NCI-H1694 treated with DMSO at 0.1 percent for 48 hours (cell line): ENCODE measurements at places on chromosomes 12 and 14.
A peak's percentile ranks its signal among the peaks of the same experiment; 100 is the strongest.

GRCh38 chr12:52789637-52790426, 6.1 kb downstream of the KRT3 start:
- no peak for DNase-seq

- no peak for DNase-seq
Measured at GRCh38 chr14:103428723-103429556, 43.7 kb downstream of the MARK3 start.

DNA sequence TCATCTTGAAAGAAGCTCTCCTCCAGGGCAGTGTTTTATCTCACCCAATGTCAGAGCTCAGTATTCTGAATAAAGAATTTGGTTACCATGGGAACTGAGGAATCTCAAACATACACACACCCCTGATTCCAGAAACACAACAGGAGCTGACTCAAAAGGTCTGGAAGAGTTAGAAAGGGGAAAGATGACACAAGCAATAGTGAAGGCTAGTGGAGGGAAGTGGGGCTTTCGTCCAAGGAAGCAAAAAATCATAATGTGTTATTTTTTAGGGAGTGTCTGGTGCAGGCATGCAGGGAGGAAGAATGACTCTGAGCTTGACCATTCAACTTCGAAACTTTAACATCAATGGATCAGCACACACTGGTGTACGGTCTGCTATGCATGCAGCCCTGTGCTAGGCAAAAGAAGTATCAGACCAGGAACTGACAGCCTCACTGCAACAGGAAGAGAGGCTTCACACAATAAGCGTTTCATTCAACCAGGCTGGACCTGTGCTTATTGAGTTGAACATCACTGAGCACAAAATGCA, 20.3 kb downstream of the HEBP1 start:
- no peak for DNase-seq

- DNase-seq: no peak
Measured at GRCh38 chr12:57590479-57590863, 521 bp upstream of the PIP4K2C start.

- DNase-seq: peak; percentile 38
Measured at GRCh38 chr12:52506858-52507715, 13.1 kb downstream of the KRT5 start.

GRCh38 chr14:76181546-76181945, 29.8 kb downstream of the GPATCH2L start:
- DNase-seq: peak; percentile 75

- DNase-seq: peak; percentile 80
Measured at GRCh38 chr12:23895792-23896218, 53.7 kb downstream of the SOX5 start.

DNA sequence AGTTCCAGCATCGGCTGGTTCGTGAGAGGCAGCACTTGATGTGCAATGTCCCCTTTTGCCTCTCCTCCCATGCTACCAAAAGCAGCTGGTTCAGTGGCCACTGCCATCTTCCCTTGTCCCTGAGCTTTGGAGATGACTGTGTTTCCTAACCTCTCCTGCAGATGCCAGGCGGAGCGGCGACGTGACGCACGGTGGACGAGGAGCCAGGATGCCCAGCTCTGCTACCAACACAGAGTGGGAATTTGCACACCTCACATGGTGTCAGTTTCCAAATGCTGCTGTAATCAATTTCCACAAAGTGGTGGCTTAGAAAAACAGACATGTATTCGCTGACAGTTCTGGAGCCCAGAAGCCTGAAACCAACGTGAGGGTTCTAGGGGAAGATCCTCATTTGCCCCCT, 42.5 kb upstream of the MAP1LC3B2 start:
- no peak for DNase-seq

GRCh38 chr14:104880584-104881210, 15.6 kb downstream of the CEP170B start:
- DNase-seq: no peak

DNA sequence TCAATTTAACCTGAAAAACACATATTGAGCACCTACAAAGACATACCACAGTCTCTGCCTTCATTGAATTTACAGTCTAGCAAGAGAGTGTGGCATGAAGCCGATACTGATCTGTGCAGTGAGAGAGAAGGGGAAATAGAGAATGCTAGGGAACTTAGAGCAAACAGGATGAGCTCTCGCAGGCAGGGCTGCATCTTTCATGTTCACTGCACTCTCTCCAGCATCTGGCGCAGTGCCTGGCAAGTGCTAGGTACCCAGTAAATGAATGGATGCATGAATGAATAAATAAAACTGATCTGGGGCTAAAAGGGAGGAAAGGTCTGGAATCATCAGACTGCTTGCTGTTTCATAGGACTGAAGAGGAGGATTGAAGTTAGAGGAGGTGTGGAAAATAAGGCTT, 256.5 kb upstream of the NPAS3 start:
- DNase-seq: peak; percentile 63

GRCh38 chr14:26606729-26607312, 9.0 kb upstream of the NOVA1 start:
- no peak for DNase-seq

DNA sequence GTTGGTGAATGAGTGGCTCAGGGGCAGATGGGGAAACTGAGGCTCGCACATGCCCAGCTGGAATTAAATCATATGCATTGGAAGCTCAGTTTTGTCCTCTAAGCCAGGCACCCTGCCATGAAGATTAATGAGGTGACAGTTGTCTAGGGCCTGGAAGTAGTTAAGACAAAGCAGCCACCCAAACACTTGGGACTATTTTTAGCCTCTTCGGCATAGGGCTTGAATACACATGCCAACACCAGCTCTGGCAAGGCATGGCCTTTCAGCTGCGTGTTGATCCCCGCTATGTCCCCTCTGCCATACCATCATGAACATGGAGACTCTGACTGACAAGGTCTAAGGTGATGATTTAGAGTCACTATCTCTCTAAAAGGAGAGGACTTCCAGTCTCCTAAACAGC, 250.2 kb downstream of the KSR2 start:
- no peak for DNase-seq

- DNase-seq: no peak
Measured at GRCh38 chr12:21818627-21819026, 44.1 kb upstream of the KCNJ8 start.

GRCh38 chr12:106415134-106415533, 57.6 kb downstream of the POLR3B start:
- DNase-seq: no peak

DNA sequence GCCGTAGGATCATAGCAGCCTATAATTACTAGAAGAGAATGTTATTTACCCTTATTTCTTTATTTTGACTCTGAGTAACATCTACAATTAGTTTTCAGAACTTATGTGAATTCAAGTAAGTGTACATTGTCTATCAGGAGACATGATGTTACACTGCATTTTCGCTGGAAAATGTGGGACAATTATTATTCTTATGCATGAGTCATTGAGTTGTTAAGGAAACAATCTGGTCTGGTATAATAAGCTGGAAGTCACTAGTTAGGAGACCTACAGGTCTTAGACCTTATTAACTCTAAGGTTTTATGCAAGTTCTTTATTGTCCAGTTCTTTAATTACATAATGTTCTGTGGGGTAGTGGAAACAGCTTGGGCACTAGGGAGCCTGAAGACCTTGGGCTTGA, 5.8 kb downstream of the KTN1 start:
- no peak for DNase-seq

DNA sequence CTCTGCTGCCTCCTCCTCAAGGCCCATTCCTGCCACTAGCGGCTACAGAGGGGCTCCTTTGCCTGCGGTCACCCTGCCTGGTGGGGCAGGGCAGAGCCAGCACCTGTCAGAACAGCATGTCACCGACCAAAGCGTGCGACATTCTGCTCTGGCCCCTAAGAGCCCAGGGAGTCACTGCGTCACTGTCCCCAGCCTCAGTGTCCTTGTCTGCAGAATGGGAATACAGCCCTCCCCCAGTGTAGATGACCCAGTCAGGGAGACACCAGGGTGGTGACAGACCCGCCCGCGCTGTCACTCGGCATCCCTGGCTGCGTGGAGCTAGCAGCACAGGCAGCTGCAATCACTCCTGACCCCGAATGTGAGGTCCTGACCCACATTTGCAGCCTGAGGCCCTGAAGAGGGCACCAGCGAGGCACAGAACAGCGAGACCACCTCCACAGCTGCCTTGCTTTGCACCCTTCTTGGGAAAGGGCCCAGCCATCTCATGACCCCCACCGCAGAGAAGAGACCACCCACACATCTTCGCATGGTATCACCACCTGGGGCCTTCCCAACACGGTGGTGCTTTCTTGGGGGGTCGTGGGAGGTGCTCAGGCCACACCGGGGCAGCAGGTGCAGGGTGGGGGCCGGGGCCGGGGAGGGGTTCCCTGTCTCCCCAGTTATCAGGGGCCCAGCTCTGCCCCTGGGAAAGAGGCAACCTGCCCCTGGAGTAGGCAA, 2.5 kb downstream of the AHNAK2 start:
- DNase-seq: peak; percentile 49

- DNase-seq: no peak
Measured at GRCh38 chr12:13248964-13249363, 52.4 kb downstream of the EMP1 start.

GRCh38 chr12:2492236-2492635, 302.5 kb upstream of the FKBP4 start:
- no peak for DNase-seq

DNA sequence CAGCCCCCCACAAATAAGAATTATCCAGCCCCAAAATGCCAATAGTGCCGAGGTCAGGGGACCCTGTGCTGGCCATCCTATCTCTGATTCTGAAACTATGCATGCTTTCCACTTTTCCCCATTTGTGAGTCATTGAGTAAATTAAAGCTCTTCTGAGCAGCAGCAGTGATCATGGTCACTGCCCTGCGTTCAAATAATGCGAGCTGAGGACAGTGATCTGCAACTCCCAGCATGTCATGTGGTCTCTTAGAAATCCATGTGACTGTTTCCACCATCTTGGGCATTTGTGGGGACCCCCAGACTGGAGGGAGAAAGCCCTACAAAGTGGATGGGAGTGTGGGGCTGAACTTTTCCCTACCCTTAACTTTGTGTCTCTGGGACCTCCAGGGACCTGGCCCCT, 53.8 kb downstream of the C14orf132 start:
- no peak for DNase-seq

DNA sequence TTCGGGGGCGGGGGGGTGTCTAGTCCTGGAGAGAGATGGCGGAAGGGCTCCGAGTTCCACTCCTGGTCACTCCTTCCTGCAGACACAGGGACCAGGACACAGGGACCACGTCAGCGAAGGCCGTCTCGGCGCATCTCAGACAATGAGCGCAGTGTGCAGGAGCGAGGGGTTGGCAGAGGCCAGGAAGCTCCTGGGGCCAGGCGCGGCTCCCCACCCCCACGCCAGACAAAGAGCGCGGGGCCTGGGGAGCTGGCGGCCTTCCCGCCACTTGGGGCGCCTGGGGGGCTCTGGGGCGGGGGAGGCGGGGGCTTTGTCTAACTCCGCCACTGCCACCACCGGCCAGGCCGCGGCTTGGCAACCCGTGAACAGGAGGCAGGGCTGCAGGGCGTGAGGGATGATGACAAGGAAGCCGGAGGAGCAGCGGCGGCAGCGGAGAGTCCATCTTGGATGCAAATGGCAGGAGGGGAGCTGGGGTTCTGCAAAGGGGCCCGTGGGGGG, 2.2 kb downstream of the CDK2AP1 start:
- peak; percentile 47 for DNase-seq

DNA sequence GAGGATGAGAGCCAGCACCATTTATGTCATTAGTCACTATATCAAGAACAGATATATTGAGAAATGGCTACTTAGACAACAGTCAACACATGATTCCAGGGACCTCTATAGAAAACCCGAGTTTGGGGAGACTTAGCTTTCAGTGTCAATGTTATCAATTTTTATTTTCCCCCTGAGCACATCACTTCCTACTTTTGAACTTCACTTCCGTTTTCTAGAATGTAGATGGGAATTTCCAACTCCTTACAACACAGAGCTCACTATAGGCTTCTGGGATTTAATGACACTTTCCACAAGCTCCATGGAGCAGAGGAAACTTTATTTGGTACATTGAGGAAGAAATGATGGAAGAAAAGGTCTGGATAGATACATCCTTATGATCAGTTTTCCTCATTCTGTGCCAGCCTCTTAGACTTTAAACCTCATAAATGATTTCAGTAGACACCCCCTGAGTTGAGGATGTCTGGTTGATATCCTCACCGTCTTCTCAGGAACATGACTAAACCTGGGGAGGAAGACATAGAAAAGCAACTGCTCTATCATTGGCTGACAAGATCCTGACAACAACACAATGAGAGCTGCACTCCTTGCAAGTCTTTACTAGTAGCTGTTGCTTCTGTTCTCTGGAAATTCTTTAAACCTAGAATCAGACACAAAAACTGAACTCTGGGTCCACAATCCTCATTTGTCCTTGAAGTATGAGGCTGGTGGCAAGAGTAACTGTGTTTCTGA, 449.4 kb upstream of the OR4E1 start:
- DNase-seq: no peak

DNA sequence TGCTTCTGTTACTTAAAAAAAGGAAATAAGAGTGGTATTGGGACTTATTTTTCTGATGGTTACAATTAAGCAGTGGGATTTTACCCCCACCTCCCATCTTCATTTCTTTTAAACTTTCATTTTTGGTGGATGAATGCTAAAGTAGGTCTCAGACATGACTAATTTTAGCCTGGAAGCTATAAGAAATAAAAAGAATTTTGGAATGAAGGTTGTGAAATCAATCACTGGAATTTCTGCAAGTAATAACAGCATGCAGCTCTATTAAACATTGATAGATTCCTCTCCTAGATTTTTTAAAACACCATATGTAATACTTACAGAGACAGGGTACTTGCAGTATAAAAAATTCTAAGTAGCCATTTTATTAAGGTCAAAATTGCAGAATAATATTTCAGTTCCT, 164.2 kb upstream of the CLEC14A start:
- no peak for DNase-seq

DNA sequence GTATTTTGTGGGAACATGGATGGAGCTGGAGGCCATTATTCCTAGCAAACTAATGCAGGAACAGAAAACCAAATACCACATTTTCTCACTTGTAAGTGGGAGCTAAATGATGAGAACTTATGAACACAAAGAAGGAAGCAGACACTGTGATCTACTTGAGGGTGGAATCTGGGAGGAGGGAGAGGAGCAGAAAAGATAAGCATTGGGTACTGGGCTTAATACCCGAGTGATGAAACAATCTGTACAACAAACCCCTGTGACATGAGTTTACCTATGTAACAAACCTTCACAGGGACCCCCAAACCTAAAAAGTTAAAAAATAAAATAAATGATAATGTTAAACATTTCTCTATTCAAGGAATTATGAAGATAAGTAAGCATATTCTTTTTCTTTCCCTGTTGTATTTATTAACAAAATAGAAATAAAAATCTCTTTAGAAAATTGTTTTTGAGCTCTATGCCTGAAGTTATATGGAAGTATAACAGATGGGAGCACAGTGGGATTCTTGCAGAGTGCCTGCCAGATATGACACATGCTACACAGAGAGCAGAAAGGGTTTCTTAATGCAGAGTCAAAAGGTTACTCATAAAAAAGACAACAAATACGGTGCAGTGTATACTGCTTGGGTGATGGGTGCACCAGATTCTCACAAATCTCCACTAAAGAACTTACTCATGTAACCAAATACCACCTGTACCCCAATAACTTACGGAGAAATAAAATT, 52.0 kb upstream of the SYNE2 start:
- peak; percentile 82 for DNase-seq
